ENCODE measurements at places on chromosomes 7 and 10.

- no peak for DNase-seq
Measured at GRCh38 chr7:104976966-104977636, 36.9 kb upstream of the KMT2E start.

DNA sequence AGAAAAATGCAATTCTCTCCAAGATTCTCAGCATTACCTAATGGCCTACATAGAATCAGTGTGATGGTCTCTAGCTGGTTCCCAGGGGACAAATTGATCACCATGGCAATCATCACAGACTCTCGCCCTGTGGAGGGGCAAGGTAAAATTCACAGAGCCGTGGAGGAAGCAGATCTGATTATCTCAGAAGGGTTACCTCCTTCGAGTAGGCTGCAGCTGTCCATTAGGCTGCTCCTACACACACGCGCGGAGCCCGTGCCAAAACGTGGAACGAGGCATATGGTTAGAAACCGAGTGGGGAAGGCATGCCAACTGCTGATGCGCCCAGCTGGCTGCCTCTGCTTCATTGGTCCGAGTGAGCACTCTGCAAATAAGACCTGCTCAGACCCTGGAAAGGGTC, 52.8 kb upstream of the PTER start:
- DNase-seq: no peak

DNA sequence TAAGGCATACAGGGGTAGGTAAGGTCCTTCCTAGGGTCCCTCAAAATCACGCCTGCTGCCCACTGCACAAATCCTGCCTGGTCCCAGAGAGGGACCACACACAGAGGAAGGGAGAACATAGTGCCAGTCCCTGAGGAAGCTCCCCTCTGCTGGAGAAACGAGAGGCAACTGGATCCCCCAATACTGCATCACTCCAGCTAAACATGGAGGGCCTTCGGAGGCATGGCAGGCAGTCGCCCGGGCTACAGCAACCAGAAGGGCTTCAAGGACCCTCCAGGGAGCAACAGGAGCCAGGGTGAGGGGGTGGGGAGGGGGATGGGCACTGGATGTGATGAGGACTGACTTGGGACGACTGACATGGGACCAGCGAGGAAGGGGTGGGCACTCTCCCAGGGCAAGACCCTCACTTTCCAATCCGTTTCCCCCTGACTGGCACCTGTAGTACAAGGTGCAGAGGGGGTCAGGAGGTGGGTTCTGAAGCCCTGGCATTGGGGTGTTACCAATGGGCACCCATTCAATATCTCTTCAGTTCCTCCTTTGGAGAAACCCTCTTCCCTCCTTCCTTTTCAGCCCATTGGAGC, 21.7 kb downstream of the DDIT4 start:
- DNase-seq: no peak

DNA sequence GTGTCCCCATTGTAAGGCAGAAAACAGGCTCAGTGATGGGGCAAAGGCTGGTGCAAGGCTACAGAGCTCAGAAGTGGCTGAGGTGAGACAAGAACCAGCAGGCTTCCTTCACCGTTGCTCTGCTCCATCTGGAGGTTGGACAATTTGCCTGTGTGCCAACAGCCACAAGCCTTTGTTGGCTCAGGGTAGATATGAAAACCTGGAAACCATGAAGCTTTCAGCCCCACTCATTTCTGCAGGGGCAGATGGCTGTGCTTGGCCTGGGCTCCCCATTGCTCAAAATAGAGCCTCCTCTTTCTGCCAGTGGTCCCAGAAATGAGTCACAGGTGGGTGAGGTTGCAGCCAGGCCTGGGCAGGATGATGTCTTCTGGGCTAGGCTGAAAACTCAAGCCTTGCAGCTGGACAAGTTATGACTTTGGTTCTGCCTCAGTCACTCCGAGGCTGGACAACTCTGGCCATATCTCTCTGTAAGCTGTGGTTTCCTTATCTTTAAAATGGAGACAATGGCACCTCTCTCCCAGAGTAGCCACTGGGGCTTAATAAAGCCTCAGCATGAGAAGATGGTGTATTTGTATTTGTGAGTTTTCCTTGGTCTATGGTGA, 12.2 kb upstream of the ZNF273 start:
- no peak for DNase-seq

- no peak for DNase-seq
Measured at GRCh38 chr10:35463878-35464277, 127.6 kb downstream of the CCNY start.

DNA sequence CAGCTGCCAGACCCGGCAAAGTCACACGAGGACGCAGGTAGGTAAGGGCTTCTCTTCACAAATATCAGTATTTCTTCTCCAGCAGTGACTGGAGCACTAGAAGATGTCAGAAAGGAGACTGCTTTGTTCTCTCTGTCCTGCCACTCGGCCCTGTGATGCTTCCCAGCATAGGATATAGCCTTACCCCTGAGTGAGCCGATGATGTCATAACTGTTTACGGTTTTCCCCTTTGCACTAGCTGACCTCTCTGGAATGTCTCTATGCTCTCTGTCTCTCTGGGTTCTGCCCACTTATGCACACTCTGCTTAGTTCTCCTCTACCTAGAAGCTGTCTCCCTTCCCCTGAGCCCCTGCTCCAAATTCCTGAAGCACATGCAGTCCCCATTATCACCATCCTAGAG, 167.5 kb upstream of the PODXL start:
- DNase-seq: no peak

GRCh38 chr7:71308096-71308495, 176.2 kb downstream of the GALNT17 start:
- no peak for DNase-seq

DNA sequence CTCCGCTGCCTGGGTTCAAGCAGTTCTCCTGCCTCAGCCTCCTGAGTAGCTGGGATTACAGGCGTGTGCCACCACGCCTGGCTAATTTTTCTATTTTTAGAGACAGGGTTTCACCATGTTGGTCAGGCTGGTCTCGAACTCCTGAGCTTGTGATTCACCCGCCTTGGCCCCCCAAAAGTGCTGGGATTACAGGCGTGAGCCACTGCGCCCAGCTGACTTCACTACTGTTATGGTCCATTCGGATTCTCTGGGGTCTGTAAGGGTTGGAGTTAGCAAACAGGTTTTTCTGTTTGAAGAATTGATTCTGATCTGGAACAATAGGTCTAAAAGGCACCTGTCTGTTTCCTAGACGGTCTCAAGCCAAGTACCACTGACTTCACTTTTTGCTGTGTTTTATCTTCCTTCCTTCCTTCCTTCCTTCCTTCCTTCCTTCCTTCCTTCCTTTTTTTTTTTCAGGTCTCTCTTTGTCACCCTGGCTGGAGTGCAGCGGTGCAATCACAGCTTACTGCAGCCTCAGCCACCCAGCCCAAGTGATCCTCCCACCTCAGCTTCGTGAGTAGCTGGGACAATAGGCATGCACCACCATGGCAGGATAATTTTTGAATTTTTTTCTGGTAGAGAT, 192.2 kb downstream of the CAMK1D start:
- no peak for DNase-seq

GRCh38 chr7:7207876-7208275, 25.5 kb downstream of the C1GALT1 start:
- no peak for DNase-seq

DNA sequence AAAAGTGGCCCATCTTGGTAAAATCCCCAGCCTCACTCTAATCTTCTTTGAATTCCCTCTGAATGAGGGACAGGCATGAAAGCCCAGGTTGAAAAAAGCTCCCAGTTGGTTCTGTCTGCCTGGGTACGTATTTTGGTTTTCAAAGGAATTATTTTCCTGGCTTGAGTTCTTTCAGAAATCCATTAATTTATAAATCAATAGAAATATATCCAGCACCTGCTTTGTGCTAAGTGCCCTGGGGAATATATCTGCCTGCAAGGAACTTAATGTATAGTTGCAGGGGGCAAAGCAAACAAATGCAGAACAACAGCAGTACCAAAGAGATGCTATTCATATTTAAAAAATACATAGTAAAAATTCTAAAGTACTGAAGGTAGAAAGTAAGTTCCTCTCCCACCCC, 362.7 kb downstream of the REEP3 start:
- no peak for DNase-seq

DNA sequence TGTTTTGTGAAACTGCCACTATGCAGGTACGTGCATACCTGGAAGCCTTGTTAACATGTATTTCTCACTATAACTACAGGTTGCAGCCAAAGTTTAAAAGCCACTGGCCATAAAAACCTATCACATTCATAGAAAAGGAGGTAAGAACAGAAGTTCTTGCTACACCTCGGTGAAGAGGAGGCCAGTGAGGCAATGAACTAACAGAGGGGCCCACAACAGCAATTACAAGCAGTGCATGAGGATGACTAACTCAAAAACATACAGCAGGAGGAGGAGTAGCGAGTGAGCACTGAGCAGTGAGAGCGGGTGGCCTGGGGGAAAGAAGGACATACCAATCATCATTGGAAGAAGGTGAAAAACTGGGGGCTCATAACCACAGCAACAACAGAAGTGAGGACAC, 51.6 kb downstream of the NUDCD3 start:
- no peak for DNase-seq

- DNase-seq: no peak
Measured at GRCh38 chr10:84247496-84247895, 2.6 kb downstream of the RGR start.

- no peak for DNase-seq
Measured at GRCh38 chr10:102405632-102406031, 10.1 kb downstream of the NFKB2 start.

- DNase-seq: no peak
Measured at GRCh38 chr7:36937754-36938563, 213.7 kb upstream of the AOAH start.

DNA sequence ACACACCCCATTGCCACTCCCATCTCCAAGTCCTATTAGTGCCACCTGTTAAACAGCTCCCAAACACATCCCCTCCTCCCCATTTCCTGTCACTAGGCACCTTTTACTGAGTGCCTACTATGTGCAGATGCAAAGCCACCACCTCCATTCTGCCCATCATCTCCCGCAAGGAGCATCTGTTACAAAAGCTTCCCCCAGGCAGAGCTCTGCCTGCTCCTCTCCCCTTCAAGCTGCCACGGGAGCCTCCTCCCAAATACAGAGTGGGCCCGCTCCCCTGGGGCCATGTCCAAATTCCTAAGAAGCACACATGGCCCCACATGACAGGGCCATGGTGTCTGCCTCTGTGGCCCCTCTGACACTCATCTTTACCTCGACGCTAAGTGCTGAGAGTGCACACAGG, 149.7 kb downstream of the OAT start:
- no peak for DNase-seq

GRCh38 chr7:157809154-157809862, 472.5 kb downstream of the DNAJB6 start:
- no peak for DNase-seq

DNA sequence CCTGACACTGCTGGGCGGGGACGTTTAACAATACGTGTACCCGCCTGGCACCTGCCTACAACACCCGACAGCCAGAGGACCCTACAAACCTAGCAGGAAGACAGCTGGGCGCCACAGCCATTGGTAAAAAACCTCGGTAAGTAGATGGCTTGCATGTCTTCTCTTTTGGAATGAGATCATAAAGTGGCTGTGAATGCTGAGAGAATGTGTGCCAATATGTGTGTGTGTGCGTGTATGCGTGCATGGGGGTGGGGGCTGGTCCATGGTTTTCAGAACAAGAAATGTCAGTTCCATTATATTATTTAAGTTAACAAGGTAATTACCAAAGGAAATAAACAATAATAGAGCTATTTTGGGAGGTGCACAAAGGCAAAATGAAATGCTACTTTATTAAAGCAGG, 39.2 kb downstream of the PAPOLB start:
- no peak for DNase-seq

- DNase-seq: no peak
Measured at GRCh38 chr10:25682203-25682851, 251.7 kb upstream of the MYO3A start.

GRCh38 chr10:79255007-79255507, 92.2 kb upstream of the PPIF start:
- DNase-seq: no peak

DNA sequence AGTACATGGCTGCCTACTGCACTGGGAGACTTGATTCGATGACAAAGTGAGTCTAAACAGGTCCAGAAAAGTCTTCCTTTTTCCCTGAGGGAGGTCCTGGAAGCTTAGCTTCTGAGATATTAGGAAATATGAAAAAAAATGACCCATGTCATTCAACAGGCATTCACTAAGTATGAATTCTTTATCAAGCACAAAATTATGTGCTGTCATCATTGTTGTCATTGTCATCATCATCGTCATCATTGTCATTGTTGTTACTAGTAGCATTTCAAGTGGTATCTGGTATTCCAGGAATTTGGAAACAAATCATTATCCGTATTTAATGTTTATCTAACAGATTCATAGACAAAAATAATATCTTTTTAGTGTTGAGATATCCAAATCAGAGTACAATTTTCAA, 49.7 kb upstream of the HECTD2 start:
- no peak for DNase-seq

- DNase-seq: no peak
Measured at GRCh38 chr7:44084701-44085100, 2.4 kb upstream of the POLM start.

GRCh38 chr10:90125456-90126255, 424.3 kb downstream of the KIF20B start:
- DNase-seq: no peak

DNA sequence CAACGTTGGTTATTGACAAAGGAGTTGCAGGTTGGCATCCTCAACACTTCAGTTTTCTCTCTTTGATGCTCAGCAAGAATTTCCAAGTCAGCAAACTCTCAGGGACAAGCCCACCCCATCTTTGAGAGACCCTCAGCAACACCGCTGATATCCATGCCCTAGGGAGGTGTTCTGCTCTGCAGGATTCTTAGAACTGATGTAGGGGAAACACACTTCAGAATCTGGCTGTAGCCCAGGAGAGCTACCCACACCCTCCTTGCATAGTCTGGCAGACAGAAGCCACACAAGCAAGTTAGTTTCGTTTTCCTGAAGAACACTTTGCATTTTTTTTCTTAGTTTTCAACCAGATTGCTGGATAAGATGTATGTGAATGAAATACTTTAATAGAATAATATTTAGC, 822 bp downstream of the SAMD9L start:
- DNase-seq: peak; percentile 12

DNA sequence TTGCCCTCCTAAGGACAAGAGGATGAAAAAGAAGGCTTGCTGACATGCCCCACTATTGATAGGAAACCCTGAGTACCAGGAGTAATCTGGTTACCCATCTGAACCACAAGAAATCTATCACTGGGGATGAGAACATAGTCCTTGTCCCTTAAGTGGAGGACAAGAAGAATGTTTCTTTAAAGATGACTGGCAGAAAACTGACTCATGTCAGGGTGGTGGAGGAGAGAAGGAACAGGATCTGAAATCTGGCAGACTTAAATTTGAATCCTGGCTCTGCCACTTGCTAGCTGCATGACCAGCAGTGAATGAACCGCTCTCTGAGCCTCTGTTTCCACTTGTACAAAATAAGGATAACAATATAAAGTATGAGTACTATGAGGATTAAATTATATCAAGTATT, 38.9 kb upstream of the XPNPEP1 start:
- DNase-seq: no peak

DNA sequence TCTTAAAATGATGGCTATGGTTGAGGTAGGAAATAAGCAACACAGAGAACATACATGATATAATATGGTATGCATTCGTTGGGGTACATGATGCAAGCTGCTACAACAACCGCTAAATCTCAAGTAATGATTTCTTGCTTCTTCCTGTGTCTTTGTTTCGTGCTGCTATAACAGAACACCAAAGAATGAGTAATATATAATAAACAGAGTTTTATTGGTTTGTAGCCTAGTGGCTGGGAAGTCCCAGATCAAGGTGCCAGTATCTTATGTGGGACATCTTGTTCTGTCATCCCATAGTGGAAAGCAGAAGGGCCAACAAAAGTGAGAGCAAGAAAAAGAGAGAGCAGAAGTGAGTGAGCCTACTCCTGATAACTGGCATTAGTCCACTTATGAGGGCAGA, 689.7 kb downstream of the SUGCT start:
- DNase-seq: no peak

All from activated effector memory CD4-positive, alpha-beta T cell treated with Interleukin-2 at 50 U/mL for 16 hours (primary cell).